ENCODE measurements at places on chromosomes 16 and 17.

DNA sequence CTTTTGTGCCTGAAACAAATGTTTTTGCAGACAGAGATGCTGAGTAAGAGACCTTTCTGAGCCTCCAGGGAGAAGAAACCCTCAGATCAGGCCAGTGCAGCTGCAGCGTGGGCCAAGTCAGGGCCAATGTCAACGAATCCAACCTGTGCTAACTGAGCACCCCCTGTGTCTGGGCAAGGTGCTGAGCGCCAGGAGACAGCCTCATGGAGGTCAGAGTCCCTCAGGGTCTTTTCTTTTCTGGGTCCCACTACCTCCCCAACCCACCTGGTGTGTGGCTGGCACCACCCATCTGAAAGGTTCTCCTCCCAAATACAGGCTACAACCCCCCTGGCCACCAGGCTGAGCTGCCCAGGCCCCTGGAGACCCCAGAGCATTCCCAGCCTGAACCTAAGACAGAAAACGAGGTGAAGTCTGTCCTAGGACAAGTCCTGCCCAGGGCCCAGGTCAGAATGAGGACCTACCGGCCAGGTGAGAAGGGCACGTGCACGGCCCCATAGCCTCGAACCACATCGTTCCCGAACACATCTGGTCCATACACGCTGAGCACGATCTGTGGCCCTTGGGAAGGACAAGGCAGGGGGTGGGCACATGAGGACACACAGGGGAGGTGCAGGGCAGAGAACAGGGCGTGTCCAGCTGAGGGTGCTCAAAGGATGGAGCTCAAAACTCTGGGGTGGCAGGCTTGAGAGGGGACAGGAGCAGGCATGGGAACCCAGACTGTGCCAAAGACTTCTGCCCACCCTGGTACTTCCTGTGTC, 15.0 kb downstream of the B9D1 start:
- no peak for DNase-seq

- no peak for DNase-seq
These were observed 8.0 kb downstream of the SERPINF2 start for GRCh38 chr17:1750628-1751027.

DNA sequence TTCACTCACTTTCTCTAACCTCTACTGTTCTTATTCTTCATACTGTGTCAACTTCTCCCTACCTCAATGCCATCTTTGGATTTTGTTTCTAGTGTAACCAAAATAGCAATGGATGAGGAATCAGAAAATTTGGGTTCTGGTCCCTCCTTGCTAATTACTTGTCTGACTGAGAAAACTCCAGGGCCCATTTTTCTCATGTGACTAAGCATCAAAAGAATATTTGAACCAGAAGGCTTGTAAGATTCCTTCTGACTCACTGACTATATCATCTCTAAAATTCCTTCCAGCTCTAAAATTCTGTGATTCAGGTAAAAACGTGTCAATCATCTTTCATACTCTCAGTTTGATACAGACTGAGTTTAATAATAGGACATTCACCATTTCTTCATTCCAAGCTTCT, 57.9 kb downstream of the BRIP1 start:
- no peak for DNase-seq

DNA sequence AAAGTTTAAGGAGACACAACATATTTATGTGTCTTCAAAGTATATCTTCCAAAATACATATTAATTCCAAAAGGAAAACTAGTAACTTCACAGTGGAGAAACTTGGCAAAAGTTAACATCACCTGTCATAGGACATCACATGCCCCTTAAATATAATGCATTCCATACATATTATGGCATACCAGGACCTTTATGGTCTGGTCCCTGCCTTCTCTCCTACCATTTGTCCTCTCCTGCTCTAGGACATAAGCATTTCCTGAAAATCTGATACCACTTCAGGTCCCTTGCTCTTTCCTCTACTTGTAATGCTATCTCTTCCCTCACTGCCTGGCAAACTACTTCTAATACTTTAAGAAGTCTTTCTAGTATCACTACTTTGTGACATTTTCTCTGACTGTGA, 168.1 kb upstream of the RBL2 start:
- no peak for DNase-seq

GRCh38 chr16:83935005-83935857, 17.8 kb upstream of the OSGIN1 start:
- DNase-seq = no peak

- DNase-seq = no peak
These were observed 200.1 kb downstream of the KCNJ2 start for GRCh38 chr17:70369391-70369790.

GRCh38 chr16:9351841-9352434, 260.5 kb downstream of the HAPSTR1 start:
- DNase-seq = no peak

- DNase-seq = no peak
These were observed 16.7 kb upstream of the SLC12A3 start for GRCh38 chr16:56848029-56848936.

- DNase-seq = no peak
These were observed 81.6 kb upstream of the RNU2-1 start for GRCh38 chr17:43315369-43315768.

DNA sequence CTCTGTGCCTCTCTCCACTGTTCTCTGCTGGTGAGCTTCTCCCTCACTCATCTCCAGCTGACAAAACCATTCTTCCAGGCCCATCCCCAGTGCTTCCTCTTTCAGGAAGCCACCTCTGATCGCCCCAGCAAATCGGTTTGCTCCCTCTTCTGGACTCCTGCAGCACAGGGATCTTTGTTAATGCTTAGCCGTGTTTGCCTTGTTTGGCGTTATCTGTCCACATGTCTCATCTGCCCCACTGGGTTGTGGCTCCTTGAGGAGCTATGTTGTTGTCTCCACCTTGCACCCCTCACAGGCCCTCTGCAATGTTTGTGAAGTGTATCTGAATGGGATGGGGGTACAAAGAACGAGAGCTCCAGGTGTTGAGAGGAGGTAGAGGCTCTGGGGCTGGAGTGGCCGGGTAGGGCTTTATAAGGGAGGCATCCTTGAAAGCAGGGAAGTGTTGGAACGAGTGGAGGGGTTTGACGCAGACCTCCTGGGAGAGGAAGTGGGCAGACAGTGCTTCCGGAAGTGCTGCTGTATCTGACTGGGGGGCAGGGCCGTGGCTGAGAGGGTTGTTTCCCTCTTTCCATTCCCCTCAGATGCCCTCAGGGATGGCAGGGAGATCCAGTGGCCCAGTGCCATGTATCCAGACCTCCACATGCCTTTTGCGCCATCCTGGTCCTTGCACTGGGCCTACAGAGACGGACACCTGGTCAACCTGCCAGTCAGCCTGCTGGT, 27.8 kb downstream of the CASKIN2 start:
- no peak for DNase-seq

GRCh38 chr16:50386774-50387173, 18.0 kb upstream of the BRD7 start:
- no peak for DNase-seq

DNA sequence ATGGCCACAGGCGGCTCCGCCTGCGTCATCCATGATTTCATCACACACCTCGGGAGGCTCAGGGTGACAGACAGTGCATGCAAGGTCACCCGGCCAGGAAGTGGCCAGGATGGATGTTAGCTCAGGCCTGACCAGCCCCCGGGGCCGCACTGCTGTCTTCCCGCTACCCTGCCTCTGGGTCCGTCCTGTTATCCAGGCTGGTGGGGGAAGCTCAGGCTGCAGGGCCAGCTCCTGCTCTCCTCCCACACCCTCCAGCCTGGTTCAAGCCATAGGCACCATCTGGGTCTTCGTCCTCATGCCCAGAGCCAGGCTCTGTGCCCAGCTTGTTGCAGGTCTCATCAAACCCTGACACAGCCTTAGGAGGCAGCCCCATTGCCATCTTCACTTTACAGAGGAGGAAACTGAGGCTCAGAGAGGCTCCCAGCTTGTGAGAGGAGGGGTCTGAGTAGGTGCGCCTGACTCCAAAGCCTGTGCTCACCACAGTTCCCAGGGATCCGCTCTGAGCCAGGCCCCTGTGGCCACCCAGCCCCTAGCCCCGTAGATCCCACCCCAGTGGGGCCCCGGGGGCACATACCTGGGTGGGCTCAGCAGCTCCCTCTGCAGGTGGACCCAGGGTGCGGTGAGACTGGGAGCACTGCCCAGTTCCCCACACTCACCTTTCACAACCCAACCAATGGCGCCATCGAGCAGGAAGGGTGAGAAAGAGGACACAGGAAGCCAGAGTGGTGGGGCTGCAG, 412 bp upstream of the ADGRG3 start:
- no peak for DNase-seq

DNA sequence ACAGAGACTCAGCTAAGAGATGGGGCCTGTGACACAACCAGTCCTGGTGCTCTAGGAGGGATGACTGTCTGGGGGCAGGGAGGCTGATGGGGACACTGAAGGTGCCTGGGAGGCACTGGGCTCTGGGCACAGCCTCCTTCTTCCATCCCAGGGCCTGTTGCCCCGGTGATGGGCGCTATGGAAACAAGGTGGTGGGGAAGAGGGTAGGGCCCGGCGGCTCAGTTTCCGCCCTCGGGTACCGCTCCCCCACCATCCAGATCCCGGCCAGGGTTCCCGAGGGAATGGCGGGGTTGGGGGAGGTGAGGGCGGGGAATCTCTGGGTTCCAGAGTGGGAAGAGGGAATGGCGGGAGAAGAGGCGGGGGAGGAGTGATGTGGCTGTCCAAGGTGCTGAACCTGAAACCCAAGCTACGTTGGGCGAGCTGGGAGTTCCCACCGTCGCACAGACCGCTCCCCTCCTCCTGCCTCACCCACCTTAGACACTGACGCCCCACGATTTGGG, 981 bp downstream of the KCNH4 start:
- DNase-seq = no peak

GRCh38 chr17:56891751-56892150, 22.1 kb downstream of the TRIM25 start:
- DNase-seq = no peak

GRCh38 chr16:72889616-72890582, 158.0 kb downstream of the ZFHX3 start:
- DNase-seq = no peak

GRCh38 chr16:87956098-87956364, 4.8 kb downstream of the BANP start:
- no peak for DNase-seq

DNA sequence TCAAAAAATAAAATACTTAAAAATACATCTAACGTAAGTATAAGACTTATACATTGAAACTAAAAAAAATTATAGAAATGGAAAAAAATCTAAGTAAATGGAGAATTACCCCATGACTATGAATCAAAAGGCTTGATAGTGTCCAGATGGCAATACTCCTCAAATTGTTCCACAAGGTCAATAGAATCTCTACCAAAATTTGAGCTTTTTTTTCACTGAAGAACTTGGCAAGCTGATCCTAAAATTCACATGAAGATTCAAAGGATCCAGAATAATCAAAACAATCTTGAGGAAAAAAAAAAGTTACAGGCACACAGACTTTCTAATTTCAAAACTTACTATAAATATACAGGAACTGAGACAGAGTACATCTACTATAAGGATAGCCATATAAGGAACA, 448.4 kb upstream of the CDH11 start:
- DNase-seq = no peak

- DNase-seq = no peak
These were observed 93.8 kb downstream of the GRIN2A start for GRCh38 chr16:10088380-10088793.

DNA sequence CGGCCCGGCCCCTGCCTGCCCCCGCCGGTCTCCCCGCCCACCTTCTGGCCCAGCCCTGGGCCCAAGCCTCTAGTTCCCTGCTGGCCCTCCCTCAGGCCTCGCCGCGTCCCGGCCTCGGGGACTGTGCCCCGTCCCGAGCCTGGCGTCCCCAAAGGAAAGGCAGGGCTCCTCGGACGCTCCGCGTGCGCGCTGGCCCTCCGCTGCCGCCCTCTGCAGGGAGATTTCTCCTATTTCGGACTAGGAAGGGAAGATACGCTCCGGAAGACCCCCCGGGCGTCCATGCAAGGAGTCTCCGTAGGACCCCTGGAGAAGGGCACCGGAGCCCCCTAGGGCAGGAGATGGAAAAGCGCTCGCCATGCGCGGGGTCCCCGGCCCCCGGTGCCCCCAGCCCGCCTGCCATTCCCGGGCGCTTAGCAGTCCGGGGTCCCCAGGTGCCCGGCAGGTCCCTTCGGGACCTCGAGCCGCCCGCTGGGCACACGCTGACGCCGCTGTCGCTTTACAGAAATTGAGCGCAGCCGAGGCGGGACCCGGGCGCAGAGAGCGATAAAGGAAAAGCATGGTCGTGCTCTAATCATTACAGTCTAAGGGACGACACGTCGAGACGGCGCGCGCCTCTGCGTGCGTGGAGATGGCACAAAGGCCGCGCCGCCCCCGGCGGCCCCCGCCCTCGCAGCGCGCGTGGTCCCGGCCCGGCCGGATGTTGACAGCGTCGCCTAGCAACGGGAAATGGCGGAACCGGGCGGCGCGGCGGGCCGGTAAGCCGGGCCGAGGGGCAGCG, at the start of gene CCDC40:
Gene CCDC40, plus strand, starts transcription at position 706 of the 778 bp plus-strand sequence. Its CDS starts 21 bp downstream, at position 727.
- no peak for DNase-seq

DNA sequence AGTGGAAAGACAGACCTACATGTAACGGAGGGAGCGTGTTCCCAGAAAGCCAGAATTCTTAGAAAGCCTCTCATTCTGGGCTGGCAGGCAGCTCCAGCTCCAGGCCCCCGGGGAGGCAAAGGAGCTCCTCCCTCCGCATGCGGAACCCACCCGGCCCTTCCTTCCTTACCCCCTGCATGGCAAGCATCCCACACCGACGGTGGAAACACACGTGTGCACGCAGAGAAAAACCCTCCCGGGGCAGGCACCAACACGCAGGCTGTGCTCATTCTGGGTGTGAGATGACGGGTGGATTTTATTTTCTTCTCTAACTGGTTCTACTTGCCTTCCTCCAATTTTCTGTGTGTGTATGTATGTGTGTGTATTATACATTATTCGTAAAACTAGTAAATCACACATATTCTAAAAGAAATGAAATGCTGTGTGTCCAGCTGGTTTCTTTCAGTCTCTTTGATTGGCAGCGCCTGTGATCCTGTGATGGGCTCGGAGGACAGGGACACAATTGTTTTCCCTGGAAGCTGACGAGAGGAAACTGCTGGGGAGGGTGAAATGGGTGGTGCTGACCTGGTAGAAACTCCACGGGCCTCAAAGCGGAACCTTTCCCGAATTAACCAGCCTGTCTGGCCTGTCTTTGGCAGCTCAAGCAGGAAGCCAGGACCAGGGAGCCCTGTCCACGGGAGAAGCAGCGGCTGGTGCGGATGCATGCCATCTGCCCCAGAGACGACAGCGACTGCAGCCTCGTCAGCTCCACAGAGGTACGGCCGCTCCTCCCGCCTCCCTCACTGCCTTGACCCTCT, 22.2 kb downstream of the CARD14 start:
- no peak for DNase-seq

GRCh38 chr17:2017274-2017941, 7.7 kb downstream of the RTN4RL1 start:
- DNase-seq = no peak
